ENCODE measurements at places on chromosomes 1 and 21.

DNA sequence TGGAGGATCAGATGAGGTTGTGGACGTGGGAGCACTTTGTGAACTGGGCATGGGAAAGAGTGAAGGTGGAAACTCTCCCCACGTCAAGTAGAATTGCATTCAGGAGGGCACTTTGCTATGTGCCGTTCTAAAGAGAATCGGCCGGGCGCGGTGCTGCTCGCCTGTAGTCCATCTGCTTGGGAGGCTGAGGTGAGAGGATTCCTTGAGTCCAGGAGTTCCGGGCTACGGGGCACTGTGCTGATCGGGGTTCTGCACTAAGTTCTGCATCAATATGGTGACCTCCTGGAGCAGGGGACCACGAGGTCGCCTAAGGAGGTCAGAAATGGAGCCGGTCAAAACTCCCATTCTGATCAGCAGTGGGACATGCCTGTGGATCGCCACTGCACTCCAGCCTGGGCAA, 141.9 kb downstream of the PEX14 start:
- DNase-seq: no peak

DNA sequence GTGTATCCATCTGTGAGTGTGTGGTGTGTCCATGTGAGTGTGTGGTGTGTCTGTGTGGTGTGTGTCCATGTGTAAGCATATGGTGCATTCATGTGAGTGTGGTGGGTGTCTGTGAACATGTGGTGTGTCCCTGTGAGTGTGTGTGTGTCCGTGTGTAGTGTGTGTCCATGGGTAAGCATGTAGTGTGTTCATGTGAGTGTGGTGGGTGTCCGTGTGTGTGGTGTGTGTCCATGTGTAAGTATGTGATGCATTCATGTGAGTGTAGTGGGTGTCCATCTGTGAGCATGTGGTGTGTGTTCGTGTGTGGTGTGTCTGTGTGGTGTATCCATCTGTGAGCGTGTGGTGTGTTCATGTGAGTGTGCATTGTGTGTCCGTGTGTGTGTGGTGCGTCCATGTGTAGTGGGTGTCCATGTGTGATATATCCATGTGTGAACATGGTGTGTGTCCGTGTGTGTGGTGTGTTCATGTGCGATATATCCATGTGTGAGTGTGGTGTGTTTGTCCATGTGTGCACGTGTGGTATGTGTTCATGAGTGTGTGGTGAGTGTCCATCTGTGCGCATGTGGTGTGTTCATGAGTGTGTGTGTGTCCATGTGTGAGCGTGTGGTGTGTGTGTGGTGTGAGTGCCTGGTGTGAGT, 12.3 kb downstream of the SLC19A1 start:
- DNase-seq: peak; percentile 43

DNA sequence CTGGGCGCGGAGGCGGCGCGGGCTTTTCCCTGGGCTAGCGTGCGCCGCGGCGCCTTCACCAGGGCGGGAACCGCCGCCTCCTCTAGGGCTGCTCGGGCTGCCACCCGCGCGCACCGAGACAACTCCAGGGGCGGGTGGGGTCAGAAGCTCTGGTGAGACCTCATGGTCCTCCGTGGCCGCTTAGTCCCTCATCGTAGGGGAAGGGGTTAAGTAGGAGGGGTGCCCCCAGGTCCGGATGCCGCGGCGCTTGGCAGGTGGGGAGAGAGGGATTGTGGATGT, 559 bp downstream of the SERTAD4 start:
- peak; percentile 59 for DNase-seq

GRCh38 chr1:111441573-111442192, 7.4 kb downstream of the WDR77 start:
- peak; percentile 72 for DNase-seq

- no peak for DNase-seq
Observed at GRCh38 chr1:153773096-153773921, 1.9 kb upstream of the SLC27A3 start.

DNA sequence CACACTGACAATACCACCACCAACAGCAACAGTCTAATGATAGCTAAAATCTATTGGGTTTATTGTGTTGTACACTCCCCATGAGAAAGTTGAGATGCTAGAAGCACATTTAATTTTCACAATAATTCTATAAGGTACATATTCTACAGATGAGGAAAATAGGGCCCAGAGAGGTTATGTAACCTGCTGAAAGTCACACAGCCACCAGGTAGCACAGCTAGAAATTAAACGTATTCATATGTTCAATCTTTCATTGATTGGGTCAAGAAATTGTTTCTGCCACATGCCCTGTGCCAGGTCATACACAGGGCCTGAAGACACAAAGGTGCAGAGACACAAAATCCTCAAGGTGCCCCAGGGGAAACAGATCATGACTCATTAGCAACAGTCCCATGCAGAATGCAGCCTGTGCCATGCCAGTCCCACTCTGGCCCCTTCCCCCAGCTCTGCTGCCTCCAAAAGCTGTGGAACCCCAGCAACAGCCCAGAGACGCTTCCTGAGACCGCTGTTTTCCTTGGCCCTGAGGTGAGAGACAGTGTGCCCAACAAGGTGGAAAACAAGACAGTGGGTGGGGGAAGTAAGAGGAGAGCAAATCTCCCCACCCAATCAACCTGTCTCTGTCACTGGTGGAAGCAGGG, 32.1 kb downstream of the GJA4 start:
- DNase-seq: no peak

- peak; percentile 80 for DNase-seq
Observed at GRCh38 chr1:231628207-231628876, 1.8 kb downstream of the DISC1 start.

All from activated CD8-positive, alpha-beta memory T cell treated with anti-CD3 and anti-CD28 coated beads, Interleukin-2, amount 50 U/mL, for 48 hours (primary cell).